SHP77 (cell line): ENCODE measurements at places on chromosomes 3 and 15.
A peak's percentile ranks its signal among the peaks of the same experiment; 100 is the strongest.

DNA sequence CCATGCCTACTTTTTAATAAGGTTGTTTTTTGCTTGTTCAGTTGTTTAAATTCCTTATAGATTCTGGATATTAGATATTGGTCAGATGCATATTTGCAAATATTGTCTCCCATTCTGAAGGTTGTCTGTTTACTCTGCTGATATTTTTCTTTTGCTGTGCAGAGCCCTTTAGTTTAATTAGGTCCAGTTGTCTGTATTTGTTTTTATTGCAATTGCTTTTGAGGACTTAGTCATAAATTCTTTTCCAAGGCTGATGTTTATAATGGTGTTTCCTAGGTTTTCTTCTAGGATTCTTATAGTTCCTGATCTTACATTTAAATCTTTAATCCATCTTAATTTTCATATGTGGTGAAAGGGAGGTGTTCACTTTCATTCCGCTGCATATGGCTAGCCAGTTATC is 77.4 kb downstream of the PTPRG start:
- no peak for DNase-seq

DNA sequence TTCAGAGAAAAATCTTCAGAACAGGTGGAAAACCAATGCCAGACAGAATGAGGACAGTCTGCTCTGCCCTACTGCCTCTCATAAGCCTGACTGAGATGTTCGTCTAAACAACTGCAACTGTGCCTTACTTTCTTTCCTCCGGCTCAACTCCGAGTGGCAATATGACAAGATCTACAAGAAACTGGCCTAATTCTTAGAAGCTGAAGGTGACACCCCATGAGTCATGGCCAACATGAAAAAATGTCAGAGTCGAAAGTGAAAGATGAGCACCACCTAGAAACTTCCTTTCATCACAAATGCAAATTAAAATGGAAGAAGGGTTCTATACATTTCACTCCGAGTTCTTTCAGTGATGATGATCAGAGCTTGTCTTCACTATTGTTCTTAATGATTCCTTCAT is 12.9 kb downstream of the PCYT1A start:
- DNase-seq, result no peak

DNA sequence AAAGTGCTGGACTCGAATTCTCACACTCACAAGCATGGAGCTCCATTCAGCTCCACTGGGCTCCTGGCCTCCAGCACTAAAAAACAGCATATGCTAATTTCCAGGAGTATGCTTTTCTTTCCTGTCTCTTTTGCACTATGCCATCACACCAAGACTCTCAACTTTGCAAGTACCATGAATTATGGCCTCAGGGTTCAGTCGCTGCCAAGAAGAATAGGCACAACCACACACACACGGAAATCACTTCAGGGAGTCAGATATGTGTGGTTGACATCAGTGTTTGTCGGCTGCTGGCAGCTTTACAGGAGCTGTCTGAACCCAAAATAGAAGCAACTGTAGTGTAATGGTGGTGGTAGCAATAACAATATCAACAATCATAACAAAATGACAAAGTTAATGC is 305.0 kb upstream of the SLCO3A1 start:
- DNase-seq, result no peak

DNA sequence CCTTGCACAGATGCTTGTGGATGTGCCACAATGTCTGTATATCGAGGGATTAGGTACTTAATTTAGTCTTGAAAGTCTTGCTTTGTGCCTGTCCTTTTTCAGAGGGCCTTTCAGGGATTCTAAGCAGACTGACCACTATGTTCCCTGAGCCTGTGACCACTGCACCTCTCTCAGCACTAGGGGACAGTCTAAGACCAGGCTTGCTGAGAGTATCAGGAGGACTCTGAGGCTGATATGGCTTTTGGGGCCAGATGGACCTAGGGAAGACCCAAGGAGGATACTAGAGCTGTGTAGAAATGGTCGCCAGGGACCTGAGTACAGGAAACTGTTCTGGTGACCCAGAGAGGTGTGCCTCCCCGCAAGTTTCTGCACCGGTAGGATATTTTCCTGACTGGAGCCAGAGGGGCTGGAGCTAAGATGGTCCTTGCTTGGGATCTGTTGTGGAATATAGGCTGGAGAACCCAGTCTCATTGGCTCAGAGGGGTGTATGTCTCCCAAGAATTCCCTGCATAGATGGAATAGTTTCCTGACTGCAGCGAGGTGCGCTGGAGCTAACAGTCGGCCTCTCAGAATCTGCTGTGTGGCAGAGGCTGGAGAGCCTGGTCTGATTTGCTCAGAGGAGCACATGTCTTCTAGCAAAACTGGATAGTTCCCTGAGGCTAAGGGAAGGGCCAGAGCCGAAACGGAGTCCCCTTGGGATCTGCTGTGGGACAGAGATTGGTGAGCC is 213.2 kb upstream of the DCBLD2 start:
- DNase-seq, result peak; percentile 56

DNA sequence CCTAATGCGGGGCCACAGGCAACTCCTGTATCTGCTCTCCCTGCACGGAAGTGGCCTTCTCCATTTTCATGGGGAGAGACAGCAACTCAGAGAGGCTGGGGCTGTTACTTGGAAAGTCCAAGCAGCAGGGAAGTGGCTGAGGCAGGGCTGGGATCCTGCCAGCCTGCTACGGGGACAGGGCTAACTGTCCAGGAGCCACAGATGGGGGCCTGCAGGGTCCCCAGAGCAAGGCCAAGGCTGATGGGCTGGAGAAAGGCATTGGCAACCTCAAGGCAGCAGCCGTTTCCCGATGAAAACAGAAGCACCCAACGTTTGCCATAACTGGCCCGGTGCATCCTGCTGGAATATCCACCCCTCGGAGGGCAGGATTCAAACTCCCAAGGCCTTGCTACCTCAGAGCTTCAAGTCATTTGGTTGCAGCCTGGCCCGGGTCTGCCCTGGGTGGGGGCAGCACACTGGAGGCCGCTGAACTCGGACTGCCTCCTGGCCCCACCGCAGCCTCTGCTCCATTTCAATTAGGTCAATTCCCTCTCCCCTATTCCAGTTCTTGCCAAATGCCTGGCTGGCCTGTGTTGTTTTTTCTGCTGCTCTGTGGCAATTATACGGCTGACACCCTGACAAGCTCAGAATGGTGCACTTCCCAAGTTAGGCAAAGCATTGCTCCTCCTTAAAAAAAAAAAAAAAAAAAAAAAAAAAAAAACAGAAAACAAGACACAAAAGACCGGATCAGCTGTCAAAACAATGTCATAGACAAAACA is 143.5 kb downstream of the NUP210 start:
- no peak for DNase-seq

DNA sequence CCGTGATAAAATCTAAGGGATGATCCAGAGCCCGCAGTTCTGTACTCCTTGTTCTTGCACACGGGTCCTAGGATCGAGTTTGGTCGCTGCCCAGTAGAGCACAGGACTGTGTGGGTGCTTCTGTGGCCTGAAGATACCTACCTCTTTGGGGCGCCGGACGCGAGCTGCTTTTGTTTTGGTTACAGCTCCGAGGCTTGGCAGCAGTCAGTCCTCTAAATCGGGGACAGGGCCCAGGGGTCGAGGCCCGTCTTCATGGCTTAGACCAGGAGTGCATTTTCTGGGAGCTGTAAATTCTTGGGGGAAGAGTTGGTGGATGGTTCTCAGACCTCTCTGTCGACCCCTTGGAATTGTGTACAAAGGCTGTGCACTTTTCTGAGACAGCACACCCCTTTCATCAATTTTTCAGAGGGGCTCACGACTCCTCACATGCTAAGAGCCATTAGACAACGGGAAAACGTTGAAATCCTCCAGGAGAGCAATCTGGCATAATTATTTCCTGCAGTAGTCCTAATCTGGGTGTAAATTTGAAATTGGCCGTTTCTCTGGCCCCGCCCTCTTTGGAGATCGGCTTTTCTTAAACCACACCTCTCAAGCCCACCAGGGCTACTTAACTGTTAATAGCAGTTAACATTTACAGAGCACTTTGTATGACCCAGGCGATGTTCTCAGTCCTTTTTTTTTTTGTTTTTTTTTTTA is 928 bp downstream of the CEP97 start:
- DNase-seq, result no peak

DNA sequence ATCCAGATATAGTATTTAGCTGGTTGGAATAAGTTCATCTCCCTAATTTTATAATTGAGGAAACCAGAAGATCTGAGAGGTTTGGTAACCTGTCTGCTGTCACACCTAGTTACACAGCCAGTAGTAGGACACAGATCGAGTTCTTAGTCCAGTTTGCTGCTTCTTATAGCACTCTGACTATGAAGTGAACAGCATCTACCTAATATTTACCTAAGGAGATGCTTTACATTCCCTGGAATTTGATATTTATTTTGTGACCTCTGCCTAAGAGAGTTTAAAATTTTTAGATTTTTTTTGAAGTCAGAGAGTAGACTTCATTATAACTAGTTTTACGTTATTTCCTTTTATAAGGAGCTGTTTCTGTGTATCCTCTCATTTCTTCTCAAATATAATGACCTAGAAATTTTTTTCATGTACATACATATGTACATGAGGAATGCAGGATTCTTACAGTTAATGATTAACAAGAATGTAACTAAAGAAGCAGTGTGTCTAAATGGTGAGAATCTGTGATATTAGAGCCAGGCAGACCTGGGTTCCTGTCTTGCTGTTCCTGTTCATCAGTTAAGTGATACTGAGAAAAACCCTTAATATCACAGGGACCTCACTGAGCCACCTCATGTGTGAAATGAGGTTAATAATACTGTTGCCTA is 4.3 kb downstream of the ARHGEF26 start:
- DNase-seq, result no peak

- DNase-seq, result no peak
Measured at GRCh38 chr15:57296473-57297162, 79.7 kb upstream of the CGNL1 start.

- no peak for DNase-seq
Measured at GRCh38 chr15:71304681-71305080, 189.4 kb downstream of the THSD4 start.
